ENCODE measurements at places on chromosomes 3 and 15. TPM values are rescaled to one million over a fixed set of nuclear protein-coding genes. Genes with fewer than 3 reads are reported as not detected.

DNA sequence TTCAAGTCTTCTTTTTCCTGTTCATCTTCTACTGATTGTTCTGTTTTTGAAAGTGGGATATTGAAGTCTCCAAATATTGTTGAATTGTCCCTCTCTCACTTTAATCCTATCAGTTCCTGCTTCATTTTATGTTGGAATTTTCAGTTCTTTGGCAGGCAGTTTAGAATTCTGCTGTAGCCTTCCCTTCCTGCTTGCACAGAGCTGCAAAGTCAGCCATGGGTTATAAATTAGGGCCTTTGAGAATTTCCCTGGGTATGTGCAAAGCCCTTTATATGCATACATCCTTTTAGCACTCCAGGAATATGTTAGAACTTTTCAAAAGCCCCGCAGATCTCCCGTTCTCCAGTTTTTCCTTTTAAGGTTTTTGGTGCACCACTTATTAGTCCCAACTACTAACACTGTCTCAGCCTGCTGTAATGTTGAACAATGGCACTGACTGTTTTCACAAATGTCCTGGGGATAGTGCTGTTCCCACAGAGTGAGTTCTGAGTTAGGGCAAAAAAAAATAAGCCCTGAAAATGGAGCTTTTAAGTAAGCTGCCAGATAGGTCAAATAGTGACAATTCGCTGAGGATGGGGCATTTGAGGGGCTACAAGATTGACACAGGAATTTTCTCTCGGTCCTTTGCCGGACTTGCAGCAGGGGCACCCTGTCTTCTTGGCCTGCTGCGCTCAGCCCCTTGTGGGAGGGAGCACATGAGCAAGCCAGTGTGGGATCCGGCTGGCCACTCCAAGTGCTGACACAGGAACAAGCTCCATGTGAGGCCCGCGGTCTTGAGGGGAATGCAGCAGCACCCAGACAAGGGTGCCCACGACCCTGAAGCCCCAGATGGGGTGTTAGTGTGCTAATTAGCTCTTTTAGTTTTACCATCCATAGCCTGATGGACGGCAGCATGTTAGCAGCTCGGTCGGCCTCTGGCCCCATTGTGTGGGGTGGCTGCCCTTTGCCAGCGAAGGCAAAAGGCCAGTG lies 96.0 kb downstream of the VPS8 start:
- no peak for DNase-seq

DNA sequence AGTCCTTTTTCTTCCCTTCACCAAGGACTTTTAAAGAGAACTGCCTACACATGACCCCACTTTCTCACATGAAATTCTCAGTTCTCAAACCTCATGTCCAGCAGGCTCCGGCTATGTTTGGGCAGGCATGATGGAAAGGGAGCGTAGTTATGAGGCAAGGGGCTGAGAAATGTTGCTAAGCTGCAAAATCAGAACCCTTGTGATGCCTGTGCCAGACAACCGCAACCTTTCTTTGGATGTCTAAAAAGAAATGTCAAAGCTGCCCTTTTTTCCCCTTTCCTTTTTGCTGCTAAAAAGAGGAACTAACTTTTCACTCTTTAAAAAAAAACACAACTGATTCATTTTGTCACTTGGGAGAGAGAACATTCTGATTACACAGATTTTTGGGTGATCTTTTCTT lies 19.2 kb downstream of the GNB4 start:
- DNase-seq: no peak

Gene HHATL
- not detected for total RNA-seq

DNA sequence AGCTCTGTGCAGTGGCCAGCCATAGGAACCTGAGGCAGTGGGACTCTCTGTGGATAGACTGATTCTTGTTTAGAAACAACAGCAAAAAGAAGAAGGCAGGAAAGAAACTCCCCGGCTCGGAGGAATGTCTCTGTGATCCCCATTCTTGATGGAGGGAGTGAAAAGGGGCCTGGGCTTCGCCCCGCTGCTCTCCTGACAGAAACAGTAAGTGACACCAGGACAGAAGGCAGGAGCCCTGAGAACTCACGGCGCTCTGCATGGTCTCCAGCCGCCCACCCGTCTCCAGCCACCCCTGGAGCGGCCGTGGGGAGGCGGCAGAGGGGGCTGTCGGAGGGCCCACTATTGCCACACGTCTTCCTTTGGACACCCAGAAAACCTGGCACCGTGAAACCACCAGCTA lies 35.7 kb upstream of the PARL start:
- DNase-seq: no peak

DNA sequence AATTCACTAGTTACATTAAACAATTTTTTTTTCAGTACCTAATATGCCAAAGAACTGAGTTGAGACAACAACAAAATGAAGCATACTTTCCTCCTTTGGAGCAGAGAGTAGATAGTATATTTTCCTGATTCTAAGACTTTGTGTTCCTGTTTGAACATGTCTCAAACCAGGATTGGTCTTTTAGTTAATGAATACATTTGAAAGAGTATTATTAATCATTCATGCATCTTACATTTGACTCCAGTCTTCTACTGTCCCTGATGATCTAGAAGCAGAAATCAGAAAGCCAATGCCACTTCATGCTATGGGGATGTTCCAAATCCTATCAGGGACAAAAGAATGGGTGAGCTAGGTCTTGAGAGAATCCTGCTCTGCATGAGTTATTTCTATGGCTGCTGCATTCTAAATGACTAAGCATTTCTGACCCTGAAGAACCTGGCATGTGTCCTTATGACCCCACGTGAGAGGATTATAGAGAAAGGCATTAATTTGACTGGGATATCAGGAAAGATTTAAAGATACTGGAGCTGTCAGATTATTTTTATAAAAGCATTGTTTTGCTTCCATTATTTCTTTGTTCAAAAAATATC lies 32.9 kb upstream of the MBNL1 start:
- no peak for DNase-seq

DNA sequence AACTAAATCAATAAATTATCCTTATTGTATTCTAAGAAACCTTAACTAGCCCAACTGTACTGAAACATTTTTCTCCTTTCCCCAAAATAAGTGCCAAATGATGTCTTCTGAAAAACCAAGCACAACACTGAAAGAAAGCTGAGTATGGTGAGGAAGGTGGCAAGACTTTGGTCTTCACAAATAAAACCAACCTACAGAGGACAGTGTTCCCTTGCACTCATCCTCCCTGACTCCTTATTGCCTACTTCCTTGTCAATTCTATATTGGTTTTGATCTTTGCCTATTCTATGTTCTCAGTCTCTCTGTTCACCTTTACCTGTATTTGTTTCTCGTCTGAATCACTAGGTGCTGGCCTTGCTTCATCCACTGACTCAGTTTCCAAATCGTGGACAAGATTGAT lies 490.1 kb upstream of the ZNF385D start:
- DNase-seq: no peak

Gene ACKR4
- not detected for total RNA-seq

DNA sequence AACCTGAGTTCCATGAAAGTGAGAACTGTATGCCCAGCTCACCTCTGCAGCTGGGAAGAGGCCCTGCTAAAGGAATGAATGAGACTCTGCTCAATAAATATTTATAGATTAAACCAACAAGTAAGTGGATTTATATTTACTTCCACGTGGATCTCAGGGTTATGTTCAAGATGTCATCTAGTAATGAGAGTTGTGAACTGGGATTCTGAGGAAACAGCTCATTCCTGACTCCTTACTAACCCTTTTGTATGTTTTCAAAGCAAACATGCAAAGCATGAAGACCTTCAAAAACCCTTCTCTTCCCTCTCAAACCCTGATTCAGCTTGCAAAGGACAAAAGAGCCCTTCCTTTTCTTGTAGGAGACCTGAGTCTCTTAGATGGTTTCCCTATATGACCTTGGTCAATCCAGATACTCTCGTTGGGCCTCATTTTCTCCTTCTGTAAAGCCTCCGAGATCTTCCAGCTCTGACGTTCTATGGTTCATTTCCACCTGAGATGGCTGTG lies 53.4 kb downstream of the LSM3 start:
- DNase-seq: no peak

Gene SLC12A1
- total RNA-seq: not detected

- no peak for DNase-seq
These were observed 28.4 kb upstream of the TCF12 start for GRCh38 chr15:56890038-56890437.

DNA sequence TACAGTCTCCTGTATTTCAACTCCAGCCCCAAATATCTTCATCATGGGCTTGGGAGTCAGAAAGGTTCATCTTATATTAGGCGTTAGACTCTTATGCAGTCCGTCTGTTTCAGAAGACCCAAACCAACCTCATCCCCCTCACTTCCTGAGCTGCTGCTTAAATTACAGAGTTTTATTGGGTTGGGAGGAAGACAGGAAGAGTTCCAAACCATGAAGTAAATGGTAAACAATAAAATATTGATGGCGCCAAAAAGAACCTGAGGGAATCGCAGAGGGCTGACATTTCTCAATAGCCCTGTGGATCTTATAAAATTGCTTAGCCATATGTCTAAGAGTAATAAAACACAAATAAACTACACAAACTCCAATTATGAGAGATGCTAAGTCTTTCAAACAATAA lies 116.9 kb upstream of the C3orf80 start:
- DNase-seq: no peak

DNA sequence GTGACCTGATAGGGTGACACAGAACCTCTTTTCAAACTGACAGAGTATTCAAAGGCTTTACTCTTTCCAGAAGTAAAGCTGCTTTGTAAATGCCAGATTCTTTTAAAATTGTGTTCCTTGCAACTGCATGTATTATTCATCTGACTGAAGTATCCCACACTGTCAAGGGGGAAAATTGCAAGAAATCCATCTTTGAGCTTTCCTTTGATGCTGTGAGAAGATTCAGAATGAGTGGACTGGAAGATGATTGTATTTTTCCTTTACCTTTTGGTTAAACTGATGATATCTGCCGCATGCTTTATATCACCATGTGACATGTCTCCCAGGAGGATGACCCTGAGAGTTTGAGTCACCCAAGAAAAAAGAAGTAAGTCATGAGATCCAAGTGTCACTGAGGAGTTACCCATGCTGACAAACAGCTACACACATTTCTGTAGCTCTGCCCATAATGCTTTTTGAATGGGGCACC lies 250.8 kb upstream of the CBLB start:
- no peak for DNase-seq

Gene OR5H2
- total RNA-seq: not detected

Gene STRIT1
- not detected for total RNA-seq

Gene SENP5
- 38.1 TPM for total RNA-seq

DNA sequence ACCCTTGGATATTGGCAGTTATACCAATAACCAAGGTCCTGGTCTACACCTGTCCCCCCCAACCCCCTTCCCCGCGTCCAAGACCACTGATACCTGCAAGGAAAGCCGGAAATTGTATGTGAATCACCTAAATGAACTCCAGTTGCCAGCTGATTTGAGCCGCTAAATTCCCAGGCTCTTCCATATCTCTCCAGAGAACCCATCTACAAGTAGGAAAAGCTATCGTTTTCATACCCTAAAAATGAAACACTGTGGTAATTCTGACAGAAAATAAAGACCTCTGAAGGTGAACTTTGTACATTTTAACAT lies 114.2 kb upstream of the ICE2 start:
- DNase-seq: no peak

- DNase-seq: no peak
These were observed 23.3 kb downstream of the CCDC13 start for GRCh38 chr3:42749753-42750231.

GRCh38 chr3:134055661-134056060 lies 25.9 kb upstream of the SLCO2A1 start:
- DNase-seq: no peak

GRCh38 chr15:52749258-52749657 lies 40.9 kb downstream of the ONECUT1 start:
- DNase-seq: no peak

DNA sequence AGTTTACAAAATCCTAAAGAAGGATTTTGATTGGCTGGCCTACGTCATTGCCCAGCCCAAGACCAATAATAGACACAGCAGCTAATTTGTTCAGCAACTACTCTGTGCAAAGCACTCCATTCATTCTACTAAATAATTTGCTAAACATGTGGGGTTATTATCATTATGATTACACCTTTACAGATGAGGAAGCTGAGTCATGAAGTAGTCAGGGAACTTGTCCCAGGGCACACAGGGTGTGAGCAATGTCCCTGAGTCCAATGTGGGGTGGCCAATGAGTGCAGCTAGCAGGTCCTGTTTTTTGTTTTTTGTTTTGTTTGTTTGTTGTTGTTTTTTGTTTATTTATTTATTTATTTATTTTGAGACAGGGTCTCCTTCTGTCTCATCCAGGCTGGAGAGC lies 183.6 kb downstream of the ABHD5 start:
- no peak for DNase-seq

Gene FOXB1
- total RNA-seq: 6.7 TPM

Gene CCR9
- total RNA-seq: not detected

- DNase-seq: no peak
These were observed 254.0 kb upstream of the SOX2 start for GRCh38 chr3:181457756-181458155.

- DNase-seq: no peak
These were observed 105.9 kb upstream of the AKAP13 start for GRCh38 chr15:85274315-85275050.

- DNase-seq: no peak
These were observed 62.0 kb upstream of the SLC2A2 start for GRCh38 chr3:171088496-171088895.

DNA sequence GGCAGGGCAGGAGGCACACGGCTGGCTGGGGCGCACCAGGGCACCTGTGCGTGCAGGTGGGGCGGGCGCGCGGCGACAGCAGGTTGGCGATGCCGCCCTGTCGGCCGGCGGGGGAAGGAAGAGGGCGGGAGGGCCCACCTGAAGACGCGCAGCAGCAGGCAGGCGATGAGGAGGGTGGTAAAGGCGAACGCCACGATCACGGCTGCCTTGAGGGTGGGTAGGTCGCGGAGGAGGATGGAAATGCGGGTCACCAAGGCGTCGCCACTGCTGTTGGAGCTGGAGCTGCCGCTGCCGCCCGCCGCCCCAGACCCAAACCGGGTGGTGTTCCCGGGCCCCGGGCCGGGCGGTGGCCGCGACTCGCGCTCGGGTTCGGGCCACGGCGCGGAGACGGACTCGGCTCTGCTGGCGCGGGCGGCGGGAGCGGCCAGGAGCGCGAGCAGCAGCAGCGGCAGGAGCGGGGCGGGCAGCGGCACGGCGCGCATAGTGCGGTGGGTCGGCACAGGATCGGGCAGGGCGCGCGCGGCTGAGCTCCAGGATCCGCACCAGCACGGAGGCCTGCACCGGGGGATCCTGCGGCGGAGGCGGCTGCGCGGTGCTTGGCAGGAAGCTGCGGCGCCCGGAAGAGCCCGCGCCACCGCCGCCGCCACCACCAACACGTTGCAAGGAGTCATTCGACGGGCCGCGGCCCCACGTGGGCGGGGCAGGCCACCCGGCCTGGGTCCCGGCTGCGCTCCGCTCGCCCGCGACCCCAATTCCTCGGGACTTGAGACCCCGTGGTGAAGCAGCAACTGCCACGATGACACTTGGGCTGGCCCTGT lies at the start of gene FAM174B:
Gene FAM174B, minus strand, starts transcription at position 598 of the 818 bp plus-strand sequence.
- peak; percentile 65 for DNase-seq

- no peak for DNase-seq
These were observed 75.7 kb upstream of the SLC4A7 start for GRCh38 chr3:27559835-27560234.

GRCh38 chr15:99149366-99149765 lies 44.5 kb downstream of the SYNM start:
- DNase-seq: no peak
